ENCODE measurements at places on chromosomes 4 and X.

GRCh38 chrX:148540671-148541583, 40.5 kb downstream of the AFF2 start:
- no peak for DNase-seq

GRCh38 chr4:107423677-107424405, 296.2 kb downstream of the PAPSS1 start:
- DNase-seq: no peak

DNA sequence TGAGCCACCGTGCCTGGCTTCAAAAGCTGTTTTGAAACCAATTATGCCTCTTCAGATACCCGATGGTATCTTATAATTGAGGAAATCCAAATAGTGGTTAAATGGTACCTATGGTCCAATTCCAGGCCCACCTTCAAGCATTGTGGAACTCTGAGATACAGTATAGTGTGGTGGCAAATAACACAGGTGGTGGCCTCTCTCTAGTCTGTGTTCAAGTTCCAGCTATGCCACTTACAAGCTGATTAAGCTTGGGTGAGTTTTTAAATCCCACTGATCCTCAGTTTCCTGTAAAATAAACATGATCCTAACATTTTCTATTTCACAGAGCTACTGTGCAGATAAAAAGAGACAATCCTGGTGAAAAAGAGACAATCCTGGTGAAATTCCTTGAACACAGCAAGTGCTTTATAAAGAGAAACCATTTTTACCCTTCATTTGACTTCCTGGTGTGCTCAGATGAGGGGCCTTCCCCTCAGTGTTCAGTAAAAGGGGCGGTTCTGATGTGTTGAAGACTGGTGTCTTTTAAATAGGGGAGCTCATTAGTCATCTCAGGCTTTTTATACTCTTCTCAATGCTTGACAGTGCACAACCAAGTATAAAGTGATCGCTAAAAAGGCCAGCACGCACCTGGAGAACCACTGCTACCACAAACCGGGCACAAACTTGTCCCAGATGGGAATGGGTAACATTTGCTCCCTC, 30.8 kb upstream of the CD40LG start:
- DNase-seq: peak; percentile 16

DNA sequence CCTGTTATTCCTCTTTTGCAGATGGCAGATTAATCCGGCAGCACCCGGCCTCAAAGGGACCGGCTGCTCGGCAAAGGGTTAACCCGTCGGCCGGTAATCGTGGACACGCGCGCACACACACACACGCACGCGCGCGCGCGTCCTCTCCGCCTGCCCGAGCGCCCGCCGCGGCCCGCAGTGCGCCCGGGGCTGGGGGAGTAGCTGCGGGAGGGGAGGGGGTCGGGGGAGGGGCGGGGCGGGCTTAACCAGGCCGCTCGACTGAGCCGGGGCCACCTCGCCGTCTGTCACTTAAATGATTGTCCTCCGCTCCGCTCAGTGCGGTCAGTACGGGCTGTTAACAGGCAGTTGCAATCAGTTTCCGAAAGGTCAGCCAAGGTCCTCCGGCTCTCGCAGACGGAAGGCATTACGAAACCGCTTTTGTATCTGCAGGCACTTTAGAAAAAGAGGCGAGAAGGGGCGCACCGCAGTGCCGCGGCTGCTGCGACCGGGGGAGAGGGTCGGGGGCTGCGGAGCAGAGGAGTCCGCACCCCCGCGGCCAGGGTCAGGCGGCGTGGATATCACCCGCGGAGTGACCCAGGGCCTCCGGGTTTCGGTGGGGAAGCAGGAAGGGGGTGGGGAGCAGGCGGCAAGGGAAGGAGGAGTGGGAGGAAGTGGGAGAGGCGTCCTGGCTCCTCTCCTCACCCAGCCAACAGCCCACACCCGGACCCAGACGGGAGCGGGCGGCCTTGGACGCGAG, 57.3 kb upstream of the BCOR start:
- no peak for DNase-seq

DNA sequence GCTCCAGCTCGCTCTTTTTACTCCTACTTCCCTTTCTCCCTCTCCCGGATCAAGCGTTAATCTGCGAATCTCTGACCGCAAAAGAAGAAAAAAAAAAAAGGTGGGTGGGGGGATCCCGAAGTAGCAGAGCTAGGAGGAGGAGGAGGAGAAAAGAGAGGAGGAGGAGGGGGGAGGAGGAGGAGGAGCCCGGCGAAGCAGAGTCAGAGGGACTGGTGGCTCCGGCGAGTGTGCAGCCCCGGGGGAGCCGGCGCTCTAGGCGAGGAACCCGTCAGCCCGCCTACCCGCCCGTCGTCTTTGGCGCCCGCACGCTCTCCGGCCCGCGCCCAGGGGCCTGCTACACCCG, at the start of gene NHSL2:
Gene NHSL2 (plus strand): TSS at position 203 of the 343 bp plus-strand sequence.
- no peak for DNase-seq

- DNase-seq: no peak
Measured at GRCh38 chr4:183177001-183177400, 77.9 kb downstream of the WWC2 start.

DNA sequence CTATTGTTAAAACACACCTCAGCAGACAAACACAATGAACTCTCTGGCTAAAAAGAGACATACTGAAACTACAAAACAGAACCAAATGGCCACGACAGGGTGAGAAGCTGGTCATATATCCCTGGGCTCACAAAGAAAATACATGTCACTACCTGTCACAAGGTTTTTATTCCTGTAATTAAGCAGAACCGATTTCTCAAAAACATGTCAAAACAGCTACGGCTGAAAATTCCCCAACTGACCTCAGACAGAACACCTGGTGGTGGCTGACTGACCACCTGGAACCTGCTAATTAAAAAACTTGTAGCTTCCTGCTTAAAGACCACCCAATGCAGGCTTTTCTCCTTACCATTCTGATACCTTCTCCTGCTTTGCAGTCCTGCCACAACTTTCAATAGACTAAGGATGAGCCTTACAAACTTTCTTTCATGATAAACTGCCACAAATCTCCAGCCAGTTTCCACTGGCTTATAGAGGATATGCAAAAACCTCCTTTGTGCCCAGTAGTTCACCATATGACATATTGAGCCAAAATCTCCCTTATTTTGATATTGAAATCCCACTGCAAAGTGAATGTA, 571.9 kb downstream of the SPOCK3 start:
- no peak for DNase-seq

- no peak for DNase-seq
Measured at GRCh38 chrX:113699939-113700338, 859.3 kb upstream of the AMOT start.

DNA sequence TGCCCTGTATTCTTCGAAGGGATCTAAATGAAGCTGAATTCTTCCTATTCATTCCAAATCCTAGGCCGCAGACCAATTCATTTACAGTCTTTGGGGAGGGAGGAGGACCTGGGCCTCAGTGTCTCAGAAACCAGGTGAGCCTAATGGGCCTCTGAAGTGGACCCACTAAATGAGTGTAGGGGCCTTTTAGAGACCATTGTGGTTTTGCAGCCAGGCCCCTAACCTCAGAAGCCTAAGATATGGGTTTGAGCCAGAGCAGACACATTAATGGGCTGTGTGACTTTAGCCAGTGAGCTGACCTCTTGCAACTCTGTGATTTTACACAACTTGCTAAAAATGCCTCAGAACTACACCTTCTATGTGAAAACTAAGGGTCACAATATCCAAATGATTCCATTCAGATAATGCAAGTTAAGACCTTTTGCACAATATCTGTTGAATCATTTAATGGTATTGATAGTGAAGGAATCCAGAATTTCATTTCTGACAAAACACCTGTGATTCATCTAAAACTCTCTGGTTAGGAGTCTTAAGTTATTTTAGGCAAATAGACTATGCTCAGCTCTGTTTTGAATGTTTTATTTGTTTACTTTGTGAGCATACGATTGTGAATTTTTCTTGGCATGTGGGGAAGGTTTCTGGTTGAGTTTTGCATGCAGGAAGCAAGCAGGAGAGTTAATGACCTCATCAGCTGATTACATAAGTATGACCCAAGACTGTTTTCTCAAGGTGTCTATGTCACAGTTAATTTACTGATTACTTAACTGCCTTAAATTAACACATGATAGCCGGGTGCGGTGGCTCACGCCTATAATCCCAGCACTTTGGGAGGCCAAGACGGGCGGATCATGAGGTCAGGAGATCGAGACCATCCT, 75.0 kb downstream of the EVC start:
- DNase-seq: no peak

DNA sequence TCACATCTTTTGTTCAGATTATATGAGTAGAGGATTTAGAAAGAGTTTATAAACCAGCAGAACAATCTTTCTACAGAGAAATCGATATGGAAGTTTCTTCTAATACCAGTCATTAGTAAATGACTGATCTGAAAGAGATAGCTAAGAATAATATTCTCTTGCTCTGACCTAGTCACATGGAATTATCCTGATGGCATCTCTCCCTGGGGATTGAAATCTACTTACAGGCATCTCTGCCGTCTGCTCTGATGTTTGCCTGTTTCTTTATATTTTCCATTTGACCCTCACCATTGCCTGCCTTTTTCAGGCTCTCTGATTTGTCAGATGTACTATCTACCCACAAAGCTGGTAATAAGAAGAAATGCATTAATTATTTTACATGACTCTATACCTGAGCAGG, 1157.3 kb downstream of the PCDH7 start:
- DNase-seq: no peak

DNA sequence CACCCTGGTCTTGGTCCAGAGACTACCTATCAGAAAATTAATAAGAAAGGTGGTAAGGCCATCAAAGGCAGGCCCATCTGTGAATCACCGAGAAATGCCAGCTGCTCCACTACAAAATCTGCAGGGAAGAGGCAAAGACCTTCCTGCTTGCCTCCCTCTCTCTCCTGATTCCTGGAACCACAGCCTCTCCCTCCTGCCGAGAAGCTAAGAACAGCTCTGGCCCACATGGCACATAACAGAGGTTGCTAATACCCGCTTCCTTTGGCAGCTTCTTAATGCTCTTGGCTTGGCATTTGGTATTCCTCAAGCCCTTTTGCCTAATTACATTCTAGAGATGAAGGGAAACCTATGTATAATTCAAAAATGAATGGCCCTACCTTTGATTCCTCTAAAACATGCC, 32.9 kb downstream of the RAI2 start:
- DNase-seq: no peak

- DNase-seq: no peak
Measured at GRCh38 chr4:153220682-153221395, 16.6 kb downstream of the TRIM2 start.

Data from GM12892 (cell line).